ENCODE measurements at places on chromosomes 5 and 9.

DNA sequence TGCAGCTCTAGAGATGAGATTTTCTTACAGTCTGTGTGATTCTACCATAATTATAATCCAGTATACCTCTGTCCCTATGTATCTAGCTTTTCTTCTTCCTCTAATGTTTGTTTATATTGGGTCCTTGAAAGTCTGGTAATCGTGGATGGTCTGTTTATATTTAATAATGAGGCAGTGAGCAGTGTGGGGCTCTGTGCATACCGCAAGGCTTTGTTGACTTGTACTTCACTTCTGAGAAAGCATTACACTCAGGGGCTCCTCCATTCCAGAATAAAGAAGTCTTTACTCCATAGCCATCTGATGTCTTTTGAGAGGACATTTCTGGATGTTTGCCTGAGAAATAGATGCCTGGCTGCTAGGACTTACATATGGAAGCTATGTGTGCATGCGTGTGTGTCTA lies 4.5 kb upstream of the MPDZ start:
- DNase-seq = no peak

GRCh38 chr5:181114284-181114843 lies 16.6 kb downstream of the OR2V1 start:
- no peak for DNase-seq

DNA sequence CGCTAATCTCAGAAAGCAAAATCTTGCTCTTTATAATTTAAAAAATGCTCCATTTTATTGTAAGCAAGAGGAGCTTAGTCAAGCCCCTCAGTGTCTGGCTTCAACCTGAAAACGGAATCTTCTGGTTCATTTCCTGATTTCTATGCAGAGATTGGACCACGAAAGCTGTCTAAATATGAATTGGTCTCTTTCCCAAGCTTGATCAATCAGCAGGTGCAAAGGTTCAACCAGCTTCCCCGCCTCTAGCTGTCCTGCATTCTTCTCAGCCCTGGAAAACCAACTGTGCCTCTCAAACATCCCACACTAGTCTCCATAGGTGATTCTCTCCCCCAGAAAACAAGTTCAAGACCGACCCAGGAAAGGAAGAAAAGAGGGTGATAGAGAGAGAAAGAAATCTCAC lies 34.5 kb downstream of the FNBP1 start:
- no peak for DNase-seq

DNA sequence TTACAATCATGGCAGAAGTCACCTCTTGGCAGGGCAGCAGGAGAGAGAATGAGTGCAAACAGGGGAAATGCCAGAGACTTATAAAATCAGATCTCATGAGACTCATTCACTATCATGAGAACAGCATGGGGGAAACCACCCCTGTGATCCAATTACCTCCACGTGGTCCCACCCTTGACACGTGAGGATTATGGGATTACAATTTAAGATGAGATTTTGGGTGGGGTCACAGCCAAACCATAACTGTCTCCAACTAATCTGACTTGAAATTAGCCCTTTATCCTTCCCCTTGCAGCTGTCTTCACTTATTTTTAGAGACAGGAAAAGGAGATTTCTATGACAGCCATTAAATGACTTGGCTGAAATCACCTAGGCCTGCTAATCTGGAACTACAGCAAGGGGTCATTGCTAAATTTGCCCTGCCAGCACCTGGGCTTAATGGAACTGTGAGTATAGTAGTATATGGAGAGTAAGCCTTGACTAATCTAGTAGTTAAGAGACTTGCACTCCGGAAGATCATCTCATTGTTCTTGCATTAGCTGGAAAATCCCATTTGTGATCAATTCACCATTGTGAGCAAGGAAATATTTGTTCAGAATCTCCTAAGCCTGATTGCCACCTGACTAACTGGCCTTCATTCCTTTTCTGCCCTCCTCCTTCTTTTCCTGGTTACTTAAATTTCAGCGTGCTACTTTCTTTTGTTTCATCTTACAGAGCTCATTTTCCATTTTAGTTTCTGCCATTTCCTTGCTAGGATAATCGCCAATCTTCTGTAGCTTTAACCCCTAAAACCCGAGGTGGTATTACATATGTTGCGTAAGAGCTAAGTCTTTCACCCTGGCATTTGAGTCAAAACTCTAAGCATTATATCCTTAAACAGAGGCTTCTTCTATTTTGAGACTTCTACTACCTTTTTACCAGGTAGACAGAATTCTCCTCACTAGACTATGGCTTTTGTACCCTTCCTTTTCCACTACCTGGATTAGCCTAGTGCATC lies 65.3 kb upstream of the RUSC2 start:
- no peak for DNase-seq

- no peak for DNase-seq
Measured at GRCh38 chr5:135242021-135242865, 156.8 kb downstream of the MACROH2A1 start.

GRCh38 chr9:84293001-84293798 lies 47.4 kb downstream of the SLC28A3 start:
- no peak for DNase-seq

DNA sequence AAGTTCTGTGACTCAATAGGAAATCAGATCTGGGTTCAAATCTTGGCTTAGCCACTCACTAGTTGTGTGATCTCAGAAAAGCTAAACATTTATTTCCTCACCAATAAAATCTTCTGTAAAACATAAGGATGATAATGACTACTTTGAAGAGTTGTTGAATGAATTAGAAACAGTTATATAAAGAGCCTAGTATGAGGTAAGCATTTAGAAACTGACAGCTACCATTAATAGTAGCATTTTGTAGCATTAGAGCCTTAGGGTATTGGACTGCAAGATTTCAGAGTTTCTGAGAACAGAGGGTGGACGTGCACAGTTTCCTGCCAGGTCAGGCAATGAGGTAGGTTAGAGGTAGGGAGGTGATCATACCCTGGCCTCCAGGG lies 293.2 kb downstream of the CWC27 start:
- DNase-seq = no peak
